PC-9 (cell line): ENCODE measurements at places on chromosomes 2 and 18.

- DNase-seq: no peak
Measured at GRCh38 chr2:215365184-215365658, 53.4 kb downstream of the ATIC start.

- no peak for DNase-seq
Measured at GRCh38 chr2:715038-715437, 37.8 kb upstream of the TMEM18 start.

- no peak for DNase-seq
Measured at GRCh38 chr18:62778976-62779869, 63.9 kb downstream of the PHLPP1 start.

DNA sequence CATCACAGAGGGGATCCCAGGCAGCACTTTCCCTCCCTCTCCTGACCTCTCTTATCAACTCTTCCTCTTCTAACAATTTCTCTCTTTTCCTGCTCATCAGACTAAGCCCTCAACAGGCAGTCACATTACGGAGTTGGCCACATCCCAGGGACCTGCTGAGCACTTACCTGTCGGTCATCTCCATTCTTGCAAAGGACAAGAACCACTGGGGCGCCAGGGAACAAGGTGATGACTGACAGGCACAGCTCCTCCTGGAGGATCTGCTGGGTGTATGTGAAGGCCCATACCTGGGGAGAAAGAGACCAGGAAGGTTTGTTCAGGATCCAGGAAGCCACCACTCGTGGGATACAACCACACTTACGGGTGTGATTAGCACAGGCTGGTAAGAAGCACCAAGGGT, 104.8 kb upstream of the CAPN13 start:
- DNase-seq: no peak

DNA sequence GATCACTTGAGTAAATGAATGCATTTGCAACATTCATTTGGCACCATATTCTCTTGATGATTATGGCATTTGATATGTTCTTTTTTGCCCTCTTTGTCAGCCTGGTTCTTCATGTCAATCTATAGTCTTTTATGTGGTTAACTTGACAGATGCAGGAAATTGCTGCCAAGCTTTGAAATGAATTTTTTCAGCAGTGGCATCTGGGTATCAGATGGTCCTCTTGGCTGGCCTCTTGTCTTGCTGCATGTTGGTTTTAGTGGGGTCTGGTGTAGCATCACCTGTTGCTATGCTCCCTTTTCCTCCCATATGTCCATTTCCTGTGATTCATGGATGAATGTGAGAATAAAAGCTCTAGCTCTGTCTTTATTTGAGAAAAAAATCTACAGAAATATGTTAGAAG, 119.9 kb downstream of the DPP4 start:
- DNase-seq: no peak

DNA sequence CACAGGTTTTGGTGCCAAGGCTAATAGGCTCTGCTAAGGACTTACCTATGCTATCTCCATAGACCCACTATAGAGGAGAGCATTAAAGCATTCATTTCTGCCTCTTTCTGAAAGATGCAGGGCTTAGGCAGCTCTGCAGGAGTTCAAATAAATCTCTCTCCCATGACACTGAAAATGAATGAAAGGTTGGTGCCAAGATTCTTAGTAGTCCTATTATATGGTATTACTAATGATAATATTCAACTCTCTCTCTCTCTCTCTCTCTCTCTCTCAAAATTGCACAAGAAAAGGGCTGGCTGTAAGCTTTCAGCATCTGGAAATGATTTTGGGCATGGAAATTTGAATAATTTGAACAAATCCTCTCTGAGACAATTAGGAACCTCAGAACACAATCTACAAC, 433.7 kb downstream of the MBD2 start:
- DNase-seq: no peak

DNA sequence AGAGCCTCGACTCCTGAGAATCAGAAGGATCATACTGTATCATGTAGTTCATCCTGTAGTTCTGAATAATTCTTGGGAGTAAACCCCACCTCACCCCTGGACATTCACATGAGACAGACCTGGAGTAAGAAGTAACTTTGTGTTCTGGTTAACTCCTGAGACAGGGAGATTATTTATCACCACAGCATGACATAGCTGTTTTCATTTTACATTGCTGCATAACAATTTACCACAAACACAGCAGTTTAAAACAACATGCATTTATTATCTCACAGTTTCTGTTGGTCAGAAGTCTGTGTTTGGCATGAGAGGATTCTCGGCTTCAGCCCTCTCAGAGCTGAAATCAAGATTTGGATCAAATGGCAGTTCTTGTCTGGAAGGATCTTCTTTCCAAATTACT, 855.8 kb upstream of the FANCL start:
- DNase-seq: no peak

DNA sequence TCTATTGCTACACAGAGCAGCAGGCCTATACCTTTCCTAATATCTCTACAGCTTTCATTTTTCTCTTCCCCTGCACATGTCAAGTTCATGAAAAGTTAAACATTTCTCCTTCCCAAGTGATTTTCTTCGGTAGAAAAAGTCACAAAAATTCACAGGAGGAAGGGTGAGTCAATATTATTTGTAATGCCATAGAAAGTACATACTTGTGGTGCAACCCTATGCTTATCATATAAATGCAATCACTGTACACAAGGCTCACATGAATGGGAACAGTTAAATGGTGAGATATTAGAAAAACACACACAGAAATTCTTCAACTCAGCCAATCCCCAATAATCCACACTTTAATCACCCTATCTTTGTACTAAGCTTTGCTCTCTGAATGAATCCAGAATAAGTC, 651.6 kb downstream of the LRRTM4 start:
- no peak for DNase-seq

GRCh38 chr2:85436836-85437487, 18.4 kb downstream of the SH2D6 start:
- DNase-seq: no peak
